Spinal cord (tissue), 10 donors: ENCODE measurements at places on chromosomes 6 and 20.

DNA sequence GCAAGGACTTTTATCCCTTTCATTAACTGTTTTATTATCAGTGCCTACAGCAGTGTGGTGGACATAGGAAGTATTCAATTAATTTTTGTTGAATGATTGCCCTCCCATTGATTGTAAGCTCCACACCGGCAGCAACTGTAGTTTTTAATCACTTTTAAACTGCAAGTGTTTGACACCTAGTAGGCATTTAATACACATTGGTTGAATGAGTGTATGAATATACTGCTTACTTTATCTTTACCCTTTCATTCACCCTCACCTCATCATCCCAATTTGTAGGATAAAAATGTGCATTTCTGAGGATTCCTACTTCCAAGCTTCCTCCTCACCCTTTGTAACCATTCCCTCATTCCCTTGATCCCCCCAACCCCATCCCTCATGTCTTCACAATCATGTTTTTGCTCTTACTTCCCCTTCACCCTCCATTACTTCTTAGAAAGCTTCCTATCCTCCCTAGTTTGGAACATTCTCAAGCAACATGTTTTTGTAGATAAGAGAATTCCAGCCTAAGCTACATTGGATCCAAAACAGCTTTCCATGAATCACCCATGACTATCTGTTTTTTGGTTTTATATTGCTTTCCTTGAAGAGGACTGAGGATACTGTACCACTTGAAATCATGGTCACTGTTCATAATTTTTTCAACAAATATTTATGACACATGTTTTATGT, 955 bp upstream of the SLC26A8 start:
- no peak for DNase-seq

DNA sequence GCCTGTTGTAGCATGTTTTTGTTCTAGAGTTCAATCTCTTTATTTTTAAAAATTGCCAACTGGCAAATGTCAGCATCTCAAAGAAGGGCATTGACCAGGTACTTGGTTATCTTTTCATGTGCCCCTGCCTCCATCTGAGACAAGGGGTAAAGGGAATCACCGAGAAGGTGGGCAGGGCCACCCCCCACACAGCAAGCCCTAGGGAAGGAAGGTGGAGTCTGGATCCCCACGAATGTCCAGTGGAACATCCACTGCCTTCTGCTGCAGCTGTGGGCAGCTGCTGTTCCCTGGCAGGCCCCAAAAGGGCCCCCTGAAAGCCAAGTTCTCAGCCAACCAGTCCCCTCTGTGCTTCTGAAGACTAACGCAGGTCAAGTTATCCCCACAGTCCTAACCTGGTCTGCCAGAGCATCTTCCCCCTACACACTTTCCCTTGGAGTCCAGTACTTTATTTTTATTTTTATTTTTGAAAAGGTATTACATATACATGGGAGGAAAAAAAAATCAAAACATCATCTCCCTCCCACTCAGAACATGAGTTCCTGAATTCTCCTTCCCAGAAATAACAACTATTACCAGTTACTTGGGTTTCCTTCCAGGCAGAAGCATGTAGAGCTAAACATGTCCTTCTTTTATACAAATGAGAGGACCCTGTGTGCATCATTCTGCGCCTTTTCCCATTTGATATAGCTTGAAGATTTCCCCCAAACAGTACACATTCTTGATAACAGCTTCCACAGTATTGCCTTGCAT, 253.7 kb downstream of the MAFB start:
- DNase-seq = no peak

DNA sequence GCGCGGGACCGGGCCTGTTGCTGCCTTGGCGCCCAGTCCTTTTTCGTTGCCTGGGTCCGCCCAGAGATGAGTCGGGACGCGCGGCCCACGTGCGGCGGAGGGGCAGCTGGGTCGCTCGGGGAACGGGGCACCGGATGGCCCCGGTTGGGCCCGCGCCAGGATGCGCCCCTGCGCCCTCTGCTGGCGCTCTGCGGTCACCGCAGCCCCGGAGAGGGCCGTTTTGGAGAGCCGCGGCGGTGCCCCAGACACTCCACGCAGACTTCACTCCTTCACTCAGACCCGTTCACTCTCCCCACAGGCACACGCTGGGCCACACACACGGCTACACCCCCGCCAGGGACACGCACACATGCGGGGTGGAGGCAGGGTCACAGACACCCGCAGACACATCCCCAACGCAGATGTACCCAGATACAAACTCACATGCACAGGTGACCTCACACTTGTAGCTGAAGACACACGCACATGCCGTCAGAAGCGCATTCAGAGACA, 38.8 kb downstream of the SRC start:
- peak; percentile 82 for DNase-seq

DNA sequence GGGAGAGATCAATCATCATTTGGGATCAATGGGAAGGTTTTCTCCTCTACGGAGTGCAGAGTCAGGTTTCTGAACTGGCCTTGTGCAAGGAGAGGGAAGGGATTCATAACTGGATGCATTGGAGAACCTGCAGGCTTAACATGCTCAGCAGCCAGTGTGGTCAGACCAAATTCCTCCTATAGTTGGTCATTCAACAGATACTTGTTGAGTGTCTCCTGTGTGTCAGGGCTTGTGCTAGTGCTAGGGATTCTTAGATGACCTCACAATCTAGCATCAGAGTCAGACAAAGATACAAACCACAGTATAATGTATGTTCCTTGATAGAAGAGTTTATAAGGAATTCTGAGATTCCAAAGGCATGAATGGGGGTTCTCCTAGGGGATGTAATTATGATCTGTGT, 23.9 kb downstream of the RALY start:
- no peak for DNase-seq

- DNase-seq = peak; percentile 93
Measured at GRCh38 chr6:160030103-160030502, 61.2 kb downstream of the IGF2R start.
